ENCODE measurements at places on chromosomes 3 and 15.
A peak's percentile ranks its signal among the peaks of the same experiment; 100 is the strongest.

DNA sequence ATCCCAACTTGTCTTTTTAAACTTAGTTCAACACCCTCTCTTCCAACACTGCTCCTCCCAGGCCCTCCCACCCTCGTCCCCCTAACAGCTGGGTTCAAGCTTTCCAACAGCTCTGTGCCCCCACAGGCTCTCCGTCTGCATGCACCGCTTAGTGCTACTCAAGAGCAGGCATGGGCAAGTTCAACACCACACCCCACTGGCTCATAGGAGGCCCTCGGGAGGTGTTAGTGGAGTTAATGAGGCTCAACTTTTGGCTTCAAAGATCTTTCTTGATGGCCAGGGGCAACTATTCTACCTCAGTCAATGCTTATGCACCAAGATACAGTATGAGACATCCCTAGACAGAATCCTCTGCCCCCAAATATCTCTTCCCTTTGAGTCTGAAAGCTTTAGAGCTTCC lies 114.4 kb downstream of the ANP32A start:
- DNase-seq = no peak

GRCh38 chr15:71629781-71630474 lies 180.4 kb upstream of the NR2E3 start:
- no peak for DNase-seq

DNA sequence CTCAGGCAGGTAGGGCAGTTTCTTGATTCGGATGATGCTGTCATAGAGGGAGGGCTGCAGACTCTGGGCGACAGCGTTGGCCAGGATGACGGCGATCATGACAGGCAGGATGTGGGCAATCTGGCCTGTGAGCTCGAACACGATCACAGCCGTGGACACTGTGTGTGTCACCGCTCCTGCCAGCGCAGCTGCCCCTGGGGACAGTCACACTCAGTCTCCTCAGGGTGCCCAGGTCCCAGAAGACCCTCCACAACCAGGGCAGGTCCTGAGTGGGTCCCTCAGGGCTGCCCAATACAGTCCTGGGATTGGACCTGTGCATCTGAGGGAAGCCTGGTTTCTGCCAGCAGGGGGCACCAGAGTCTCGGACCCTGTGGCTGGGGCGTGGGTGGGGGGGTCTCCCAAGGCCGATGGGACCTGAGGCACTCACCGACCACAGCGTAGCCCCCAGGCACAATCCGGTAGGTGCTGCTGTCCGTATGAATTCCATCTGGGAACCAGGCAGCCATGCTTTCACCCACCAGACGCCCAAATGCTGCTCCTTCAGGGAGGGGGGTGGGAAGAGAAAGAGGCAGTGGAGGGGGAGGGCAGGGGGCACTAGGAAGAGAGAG lies 7.2 kb downstream of the CLCN2 start:
- DNase-seq = no peak

DNA sequence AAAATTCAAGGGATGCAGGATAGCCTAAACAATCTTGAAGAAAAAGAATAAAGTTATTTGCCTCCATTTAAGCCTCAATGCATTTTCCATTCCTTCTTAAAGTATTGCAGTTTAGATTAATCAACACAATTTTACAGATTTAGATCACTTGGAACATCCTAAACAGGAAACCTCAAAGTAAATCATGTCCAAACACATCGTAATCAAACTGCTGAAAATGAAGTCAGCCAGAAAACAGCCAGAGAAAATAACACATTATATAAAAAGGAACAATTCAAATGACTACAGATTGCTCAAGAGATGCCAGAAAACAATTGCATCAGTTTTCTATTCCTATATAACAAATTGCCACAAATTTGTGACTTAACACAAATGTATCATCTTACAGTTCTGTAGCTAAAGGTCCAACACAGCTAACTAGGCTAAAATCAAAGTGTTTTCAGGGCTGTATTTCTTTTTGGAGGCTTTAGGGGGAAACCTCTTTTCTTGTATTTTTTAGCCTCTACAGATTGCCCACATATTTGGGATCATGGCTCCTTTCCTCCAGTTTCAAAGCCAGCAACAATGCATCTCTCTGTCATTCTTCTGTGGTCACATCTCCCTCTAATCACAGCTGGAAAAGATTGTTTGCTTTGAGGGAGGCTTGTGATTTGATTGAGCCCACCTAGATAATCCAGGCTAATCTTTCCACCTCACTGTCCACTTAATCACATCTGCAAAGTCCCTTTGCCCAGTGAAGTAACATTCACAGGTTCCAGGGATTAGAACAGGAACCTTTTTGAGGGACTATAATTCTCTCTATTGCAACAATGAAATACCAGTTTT lies 543.3 kb upstream of the UBE2E2 start:
- DNase-seq = no peak

DNA sequence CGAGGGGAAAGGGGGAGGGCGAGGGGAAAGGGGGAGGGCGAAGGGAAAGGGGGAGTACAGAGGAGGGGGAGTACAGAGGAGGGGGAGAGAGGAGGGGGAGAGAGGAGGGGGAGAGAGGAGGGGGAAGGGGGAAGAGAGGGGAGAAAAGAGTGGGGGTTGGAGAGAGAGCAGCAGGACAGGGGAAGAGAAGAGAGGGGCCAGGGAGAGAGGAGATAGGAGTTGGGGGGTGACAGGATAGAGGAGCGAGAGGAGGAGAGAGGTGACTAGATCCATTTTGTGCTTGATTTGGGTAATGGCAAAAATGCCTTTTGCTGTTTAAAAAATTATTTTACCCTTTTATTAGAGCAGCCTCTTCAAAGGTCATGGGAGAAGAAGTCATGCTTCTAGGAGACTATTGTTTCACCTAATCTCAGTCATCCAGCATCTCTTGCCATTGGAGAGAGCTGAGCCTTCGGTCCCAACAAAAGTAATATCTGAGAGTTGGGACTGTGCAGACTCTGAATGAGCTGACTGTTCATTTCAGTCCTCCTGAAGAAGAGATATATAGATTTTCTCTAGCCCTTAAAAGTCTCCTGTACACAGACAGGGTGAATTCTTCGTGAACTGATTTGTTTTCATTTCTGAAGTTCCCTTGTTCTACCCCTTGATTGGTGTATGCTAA lies 15.1 kb upstream of the TOP2B start:
- DNase-seq = no peak

DNA sequence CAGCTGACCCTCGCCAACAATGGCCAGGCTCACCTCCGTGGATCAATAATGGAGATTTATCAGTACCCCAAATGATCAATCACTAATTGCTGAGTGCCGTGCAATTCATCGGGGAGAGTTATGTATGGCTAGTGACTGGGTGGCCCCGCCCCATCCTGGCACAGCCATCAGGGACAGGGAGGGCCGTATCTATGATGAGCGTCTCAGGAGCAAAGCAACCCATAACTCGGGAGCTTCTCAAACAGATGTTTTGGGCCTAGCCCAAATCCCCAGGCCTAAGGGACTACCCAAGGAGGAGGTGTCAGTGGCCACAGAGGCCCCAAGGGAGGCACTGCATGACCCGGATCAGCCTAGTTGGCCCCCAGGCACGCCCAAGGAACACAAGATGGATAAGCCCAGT lies 180.0 kb upstream of the LINGO1 start:
- no peak for DNase-seq

- no peak for DNase-seq
Measured at GRCh38 chr15:70132139-70132538, 34.4 kb upstream of the TLE3 start.

DNA sequence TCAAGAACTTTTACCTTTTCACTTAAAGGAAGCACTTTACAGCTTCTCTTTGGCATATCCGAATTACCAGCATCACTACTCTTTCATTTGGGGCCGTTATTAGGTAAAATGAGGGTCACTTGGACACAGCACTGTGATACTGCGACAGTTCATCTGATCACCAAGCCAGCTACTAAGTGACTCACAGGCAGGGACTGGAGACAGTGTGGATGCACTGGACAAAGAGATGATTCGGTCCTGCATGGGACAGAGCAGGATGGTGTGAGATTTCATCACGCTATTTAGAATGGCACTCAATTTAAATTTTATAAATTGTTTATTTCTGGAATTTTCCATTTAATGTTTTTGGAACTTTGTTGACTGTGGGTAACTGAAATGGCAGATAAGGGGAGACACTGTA lies 166.9 kb upstream of the IL12A start:
- DNase-seq = no peak

- DNase-seq = no peak
Measured at GRCh38 chr3:45603226-45603625, 8.7 kb downstream of the LIMD1 start.

DNA sequence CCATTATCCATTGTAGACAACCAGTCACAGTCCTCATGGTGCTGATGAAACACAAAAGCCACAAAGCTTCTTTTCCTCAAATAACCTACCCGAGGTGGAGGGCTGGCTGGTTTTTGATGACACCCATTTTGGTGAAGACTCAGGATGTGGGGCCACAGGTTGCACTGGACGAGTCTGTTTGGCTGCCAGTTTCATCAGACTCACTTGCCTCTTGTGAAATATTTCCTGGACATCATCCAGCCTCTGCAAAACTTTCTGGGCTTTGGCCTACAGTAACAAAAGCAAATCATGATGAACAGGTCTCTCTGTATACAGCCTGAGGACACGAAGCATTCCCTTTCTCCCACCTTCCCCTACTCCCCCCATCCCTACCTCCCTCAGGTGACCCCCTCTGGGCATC lies 42.2 kb downstream of the B3GNT5 start:
- no peak for DNase-seq

DNA sequence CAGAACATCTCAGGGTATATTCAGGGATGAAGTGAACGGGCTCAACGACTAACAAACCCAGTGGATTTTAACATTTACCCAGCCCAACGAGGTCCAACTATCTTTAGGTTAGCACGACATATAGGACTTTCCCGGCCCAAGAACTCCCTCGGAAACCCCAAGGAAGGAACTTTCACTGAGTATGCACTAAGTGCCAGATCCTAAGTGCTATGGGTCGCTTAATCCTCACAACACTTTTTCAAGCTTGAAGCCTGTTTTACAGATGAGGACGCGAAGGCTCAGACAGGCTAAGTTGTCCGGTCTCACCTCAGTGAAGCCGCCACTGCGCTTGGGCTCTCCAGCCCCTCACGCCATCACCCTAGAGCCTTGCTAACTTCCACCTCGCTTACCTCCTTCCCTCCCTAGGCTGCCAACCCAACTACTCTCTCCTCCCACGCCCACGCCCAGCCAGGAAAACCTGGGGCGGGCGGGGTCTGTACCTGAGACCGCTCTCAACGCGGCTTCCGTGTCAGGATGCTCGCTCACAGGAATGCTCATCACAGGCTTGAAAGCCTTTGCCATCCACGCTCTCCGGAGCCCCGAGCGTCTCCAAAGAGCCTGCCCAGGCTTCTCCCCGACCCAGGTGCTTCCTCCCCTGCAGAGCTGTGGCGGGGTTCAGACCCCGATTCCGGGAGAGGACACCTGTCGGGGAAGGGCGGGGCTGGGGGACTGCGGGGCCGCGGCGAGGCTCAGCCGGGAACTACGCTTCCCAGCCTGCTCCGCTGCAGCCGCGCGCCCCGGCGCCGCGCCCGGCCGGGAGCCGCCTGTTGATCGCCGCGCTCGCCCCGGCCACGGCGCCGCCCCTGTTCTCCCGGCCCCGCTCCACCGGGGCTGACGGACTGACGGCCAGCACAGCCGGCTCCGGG lies at the start of gene TMOD2:
Gene TMOD2, plus strand, starts transcription at position 806 of the 905 bp plus-strand sequence. CDS start 14,845 bp downstream, outside the sequence.
- DNase-seq = peak; percentile 44

- DNase-seq = no peak
Measured at GRCh38 chr15:40859206-40859851, 14.7 kb downstream of the RHOV start.

DNA sequence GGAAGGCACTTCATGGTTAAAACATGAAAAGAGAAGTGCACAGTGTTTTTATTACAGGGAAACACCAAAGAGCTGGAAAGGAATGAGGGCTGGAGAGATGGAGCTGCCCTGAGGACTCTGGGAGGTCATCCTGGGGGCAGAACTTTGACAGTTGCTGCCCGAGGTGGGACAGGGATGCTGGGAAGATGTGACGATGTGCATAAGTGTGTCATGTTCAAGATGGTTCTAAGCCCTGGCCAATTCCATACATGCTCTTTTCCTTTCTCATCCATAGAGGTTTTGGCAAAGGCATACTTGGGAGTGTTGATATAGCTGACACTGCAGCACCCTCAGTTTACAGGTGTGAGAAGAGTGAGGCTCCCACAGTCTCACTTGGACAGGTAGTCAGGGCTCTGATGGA lies 23.8 kb downstream of the LPP start:
- no peak for DNase-seq

GRCh38 chr3:61996366-61996765 lies 377.0 kb downstream of the FEZF2 start:
- no peak for DNase-seq

GRCh38 chr15:28132524-28133275 lies 33.6 kb upstream of the OCA2 start:
- DNase-seq = no peak

GRCh38 chr3:440826-441225 lies 244.3 kb downstream of the CHL1 start:
- DNase-seq = no peak

GRCh38 chr3:135268941-135269532 lies 474.0 kb downstream of the EPHB1 start:
- DNase-seq = no peak

- DNase-seq = no peak
Measured at GRCh38 chr3:30682434-30683155, 76.2 kb downstream of the TGFBR2 start.

DNA sequence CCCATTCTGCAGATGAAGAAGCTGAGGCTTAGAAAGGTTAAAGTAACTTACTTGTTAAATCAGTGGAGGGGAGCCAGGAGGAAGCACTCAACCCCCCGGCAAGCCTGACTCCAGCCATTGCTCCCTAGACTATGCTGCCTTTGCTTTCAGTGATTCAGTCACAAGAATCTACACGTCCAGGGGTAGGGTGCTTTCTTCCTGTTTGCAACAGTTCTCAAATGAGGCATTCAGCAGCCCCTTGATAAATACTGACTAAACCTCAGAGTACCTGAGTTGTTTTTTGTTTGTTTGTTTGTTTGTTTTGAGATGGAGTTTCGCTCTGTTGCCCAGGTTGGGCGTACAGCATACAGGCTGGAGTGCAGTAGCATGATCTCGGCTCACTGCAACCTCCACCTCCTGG lies 28.6 kb downstream of the MAGEF1 start:
- DNase-seq = no peak

DNA sequence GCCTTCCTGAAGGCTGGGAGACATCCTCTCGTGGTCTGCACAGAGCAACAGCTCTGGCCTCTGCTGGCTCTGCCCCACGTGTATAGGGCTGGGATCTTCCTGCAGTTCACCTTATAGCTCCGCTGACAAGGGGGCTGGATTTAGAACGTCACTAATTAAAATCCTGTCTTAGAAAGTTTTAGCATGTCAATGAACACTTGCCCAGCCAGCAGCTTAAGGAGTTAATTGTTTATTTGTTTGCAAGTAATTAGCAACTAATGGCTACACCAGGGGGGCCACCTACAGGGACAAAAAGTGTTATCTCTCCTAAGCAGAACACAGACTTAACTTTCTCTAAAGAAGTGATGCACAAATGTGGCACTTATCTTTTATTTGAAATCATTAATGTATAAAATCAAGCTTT lies at the start of gene HESX1:
Gene HESX1, minus strand, starts transcription at position 84 of the 403 bp plus-strand sequence. Its CDS starts 60 bp downstream, at position 24.
- no peak for DNase-seq
